ENCODE measurements at places on chromosomes 2 and 18.

- DNase-seq: peak; percentile 71
Observed at GRCh38 chr2:157838442-157839161, 37.5 kb downstream of the ACVR1 start.

- DNase-seq: no peak
Observed at GRCh38 chr2:109513749-109514588, 99.8 kb downstream of the SEPTIN10 start.

GRCh38 chr2:172927641-172928357 lies 147.8 kb upstream of the MAP3K20 start:
- DNase-seq: no peak

GRCh38 chr18:5294457-5295230 lies 882 bp downstream of the ZBTB14 start:
- DNase-seq: peak; percentile 72

DNA sequence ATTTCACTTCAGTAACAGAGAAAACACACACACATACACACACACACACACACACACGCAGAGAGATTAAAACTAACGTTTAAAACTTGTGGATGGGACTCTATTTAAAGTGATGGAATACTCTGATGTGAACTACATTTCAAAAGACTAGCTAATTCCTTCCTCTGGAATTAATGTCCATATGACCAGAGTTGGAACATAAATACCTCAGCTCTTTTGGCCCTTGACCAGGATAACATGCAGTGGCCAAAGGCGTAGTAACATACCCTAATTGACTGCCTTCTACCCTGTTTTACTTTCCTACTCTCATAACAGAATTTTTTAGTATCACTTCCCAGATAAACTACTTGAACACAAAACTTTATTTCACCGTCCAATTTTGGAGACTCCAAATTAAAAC lies 671.3 kb upstream of the CHAC2 start:
- no peak for DNase-seq

- peak; percentile 31 for DNase-seq
Observed at GRCh38 chr2:240308111-240308651, 127.3 kb upstream of the GPC1 start.

GRCh38 chr2:60821587-60822302 lies 59.6 kb upstream of the REL start:
- no peak for DNase-seq

- no peak for DNase-seq
Observed at GRCh38 chr2:197883354-197884032, 79.1 kb downstream of the PLCL1 start.

- peak; percentile 89 for DNase-seq
Observed at GRCh38 chr2:96260387-96261260, 5.2 kb downstream of the TMEM127 start.

DNA sequence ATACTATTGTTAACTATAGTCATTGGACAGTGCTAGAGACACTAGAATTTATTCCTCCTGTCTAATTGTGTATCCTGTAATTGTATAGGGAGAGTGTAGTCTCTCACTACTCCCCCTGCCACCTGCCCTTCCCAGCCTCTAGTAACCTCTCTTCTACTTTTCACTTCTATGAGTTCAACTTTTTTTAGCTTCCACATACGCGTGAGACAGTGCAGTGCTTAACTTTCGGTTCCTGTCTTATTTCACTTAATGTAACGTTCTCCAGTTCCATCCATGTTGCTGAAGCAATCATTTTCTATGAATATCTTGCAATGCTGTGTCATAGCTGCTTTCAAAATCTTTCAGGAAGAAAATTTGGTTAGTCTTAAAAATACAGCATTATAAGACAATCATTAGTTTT lies 22.8 kb upstream of the RUFY4 start:
- no peak for DNase-seq

DNA sequence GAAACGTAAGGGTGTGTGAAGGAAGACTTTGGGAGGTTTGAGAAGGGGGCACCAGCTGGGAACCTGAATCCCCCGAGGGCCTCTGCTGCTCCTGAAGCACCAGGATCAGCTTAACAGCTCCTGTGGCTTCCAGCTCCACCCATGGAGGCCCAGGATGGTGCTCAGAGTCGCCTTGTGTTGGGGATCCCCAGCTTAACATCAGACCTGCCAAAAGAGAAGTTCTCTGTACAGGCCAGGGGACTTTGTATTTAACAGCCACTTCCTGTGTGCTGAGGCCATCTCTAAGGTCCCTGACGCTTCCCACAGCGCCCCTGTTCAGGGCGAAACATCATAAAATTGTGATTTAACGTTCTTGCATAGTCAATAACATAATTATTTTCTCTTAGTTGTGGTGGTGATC lies 77.5 kb downstream of the NCK2 start:
- DNase-seq: no peak

DNA sequence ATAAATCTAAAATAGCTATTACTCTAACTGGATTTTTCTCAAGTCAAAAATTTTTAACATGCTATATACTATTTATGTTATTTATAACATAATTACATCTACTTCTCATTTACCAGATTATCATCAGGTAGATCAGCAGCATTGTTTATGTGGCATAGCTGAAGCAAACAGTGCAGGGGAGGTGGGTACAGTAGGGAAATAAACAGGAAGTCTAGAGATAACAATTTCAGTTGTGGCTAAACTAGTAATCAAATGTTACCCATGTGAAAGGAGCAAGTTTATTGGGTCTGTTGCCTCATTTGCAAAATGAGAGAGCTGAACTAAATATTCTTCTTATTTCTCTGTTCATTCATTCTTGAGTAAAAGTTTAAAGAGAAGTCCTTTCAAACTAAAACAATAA lies 27.7 kb downstream of the GFPT1 start:
- DNase-seq: no peak

GRCh38 chr2:19764998-19765397 lies 136.8 kb downstream of the TTC32 start:
- DNase-seq: no peak

- no peak for DNase-seq
Observed at GRCh38 chr18:49460976-49461601, 644 bp upstream of the DYM start.

DNA sequence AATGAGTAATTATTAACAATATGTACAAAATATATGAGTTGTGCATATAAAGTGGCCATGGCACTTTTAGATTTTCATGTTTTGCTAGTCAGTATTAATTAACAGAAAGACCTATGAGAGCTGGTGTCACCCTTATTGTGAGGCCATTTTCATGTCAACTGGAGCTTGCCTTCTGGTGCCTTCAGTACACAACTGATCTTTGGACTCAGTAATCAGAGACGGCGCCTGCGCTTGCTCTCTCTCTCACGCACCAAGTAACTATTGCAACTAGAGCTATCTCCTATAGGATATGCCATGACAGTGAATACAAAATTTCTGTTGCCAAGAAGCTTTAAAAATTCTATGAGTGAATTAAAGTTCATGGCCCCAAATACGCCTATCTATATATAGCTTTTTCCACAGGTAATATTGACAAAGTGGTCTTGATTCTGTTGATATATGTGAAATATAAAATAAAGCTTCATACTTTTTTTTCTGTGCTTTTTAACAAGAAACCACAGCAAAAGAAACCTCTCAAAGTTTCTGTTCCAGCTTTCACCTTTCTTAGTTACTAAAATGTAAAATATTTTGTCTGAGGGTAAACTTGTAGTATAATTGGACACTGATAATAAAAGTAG lies 2.9 kb downstream of the SERTAD2 start:
- DNase-seq: peak; percentile 80

GRCh38 chr2:191617575-191617974 lies 60.4 kb upstream of the NABP1 start:
- no peak for DNase-seq

- no peak for DNase-seq
Observed at GRCh38 chr2:59073286-59073685, 832.2 kb upstream of the FANCL start.

GRCh38 chr2:54629914-54630857 lies 93.3 kb upstream of the EML6 start:
- DNase-seq: peak; percentile 95

DNA sequence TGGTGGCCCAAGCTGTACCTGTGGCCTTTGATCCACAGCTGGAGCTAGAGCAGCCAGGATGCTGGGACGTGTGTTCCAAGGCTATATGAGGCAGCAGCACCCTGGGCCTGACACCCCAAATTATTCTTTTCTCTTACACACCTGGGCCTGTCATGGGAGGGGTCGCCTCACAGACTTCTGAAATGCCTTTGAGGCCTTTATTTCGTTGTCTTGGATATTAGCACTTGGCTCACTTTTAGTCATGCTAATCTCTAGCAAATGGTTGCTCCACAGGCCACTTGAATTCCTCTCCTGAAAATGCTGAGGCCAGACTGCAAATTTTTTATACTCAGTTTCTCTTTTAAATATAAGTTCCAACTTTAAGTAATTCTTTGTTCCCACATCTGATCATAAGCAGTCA lies 22.0 kb upstream of the IL1R2 start:
- DNase-seq: no peak

- no peak for DNase-seq
Observed at GRCh38 chr2:212245880-212246279, 292.7 kb downstream of the ERBB4 start.

DNA sequence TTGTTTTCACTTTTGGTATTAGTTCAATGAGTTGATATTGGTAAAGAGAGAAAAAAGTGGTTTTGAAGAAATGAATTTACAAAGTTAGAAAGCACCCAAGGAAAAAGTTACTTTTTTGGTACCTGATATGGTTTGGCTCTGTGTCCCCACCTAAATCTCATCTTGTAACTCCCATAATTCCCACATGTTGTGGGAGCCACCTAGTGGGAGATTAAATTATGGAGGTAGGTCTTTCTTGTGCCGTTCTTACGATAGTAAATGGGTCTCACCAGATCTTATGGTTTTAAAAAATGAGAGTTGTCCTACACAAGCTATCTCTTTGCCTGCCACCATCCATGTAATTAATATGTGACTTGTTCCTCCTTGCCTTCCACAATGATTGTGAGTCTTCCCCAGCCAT lies 965.6 kb upstream of the NRXN1 start:
- DNase-seq: no peak

DNA sequence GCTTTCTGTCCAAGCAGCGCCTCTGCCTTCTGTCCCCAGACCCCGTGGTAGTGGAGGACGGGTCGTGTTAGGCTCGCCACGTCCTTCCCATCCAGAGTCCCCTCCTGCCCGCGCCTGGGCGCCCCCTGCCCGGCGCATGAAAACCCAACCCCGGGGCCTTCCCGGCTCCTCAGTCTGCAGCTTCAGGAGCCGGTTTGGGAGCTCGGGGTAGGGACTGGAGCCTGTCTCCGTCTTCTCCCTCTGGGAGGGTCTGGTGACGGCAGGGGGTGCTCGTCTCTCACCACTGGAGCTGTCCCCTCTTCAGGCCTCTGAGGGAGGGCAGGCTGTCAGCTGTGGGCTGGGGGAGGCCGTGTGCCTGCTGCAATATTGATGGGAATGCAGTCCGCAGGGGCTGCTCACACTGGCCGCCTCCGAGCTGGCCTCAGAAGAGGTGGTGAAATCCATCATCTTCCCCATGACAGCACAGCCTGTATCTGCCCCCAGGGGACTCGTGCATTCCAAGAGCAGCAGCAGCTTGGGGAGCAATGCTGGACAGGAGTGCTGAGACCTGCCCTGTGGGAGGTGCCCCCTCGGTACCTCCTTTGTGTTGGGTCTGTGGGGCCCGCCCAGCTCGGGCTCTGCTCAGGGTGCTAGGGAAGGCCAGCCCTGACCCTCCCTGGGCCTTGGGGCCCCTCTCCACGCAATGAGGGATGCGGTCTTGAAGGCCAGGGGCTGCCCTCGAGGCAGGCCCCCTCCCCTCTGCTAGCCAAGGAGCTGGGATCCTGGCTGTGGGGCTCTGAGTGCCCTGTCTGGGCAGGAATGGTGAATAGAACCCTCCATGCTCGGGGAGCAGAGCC lies 17.8 kb upstream of the KLHL30 start:
- DNase-seq: no peak

- DNase-seq: no peak
Observed at GRCh38 chr2:9440058-9440727, 16.7 kb downstream of the CPSF3 start.

DNA sequence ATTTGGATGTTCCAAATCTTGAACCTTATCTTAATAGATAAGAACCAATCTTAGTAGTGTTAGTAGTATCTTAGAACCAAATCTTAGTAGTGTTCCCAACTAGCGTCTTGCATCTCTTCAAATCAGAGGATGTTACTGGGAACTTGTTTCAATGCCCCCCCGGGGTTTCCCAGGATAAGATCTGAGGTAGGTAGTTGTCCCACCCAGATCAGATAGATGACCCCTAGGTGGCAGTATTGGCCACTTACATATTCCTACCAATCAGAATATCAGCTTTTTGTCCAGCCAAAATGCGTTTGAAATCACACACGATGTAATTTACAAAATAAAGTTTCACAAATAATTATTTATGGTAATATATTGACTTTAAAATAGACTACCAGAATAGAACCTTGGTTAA lies 314.8 kb downstream of the MBD2 start:
- no peak for DNase-seq

- DNase-seq: no peak
Observed at GRCh38 chr2:2834105-2834504, 503.0 kb upstream of the MYT1L start.

- DNase-seq: no peak
Observed at GRCh38 chr2:85725451-85725850, 28.3 kb upstream of the ATOH8 start.

GRCh38 chr2:3785220-3785889 lies 82.0 kb downstream of the DCDC2C start:
- DNase-seq: no peak

DNA sequence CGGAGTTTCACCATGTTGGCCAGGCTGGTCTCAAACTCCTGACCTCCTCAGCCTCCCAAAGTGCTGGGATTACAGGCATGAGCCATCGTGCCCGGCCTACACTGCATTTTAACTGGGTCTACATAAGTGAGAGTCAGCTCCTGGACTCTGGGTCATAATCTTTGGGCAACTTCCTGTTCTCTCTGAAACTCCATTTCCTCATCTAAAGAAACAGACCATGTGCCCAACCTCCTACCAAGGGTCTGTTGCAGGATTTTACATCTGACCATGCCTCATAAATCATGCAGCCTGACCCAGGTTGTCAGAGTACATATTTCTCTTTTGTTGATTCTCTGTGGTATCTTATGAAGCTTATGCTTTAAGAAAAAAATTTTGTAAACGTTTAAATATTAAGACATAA lies 280.4 kb downstream of the ALPK2 start:
- DNase-seq: no peak

- no peak for DNase-seq
Observed at GRCh38 chr2:100674666-100675065, 111.9 kb downstream of the PDCL3 start.

- DNase-seq: no peak
Observed at GRCh38 chr2:108560241-108560811, 26.1 kb downstream of the LIMS1 start.

- no peak for DNase-seq
Observed at GRCh38 chr2:215409331-215410127, 26.3 kb downstream of the FN1 start.

DNA sequence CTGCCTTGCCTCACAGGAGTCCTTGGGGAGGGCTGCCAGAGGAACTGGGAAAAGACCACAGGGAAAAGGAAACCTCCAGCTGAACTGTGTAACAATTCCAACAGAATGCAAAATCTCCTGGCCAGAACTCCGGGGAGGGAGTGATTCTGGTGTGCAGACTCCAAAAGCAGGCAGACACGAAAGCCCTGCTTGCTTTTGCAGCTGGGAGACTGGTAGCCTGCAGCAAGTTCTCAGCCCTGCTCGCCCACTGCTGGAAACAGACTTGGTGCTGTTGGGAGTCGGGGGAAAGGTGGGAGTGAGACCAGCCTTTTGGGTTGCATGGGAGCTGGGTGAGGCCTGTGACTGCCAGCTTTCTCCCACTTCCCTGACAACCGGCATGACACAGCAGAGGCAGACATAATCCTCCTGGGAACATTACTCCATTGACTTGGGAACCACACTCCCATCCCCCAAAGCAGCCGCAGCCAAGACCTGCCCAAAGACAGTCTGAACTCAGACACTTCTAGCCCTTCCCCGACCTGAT lies 26.0 kb upstream of the NMI start:
- DNase-seq: no peak

- no peak for DNase-seq
Observed at GRCh38 chr18:53946594-53946993, 277.9 kb downstream of the MBD2 start.

All from right lobe of liver (tissue), 6 donors.